ENCODE measurements at places on chromosomes 7 and 10.

DNA sequence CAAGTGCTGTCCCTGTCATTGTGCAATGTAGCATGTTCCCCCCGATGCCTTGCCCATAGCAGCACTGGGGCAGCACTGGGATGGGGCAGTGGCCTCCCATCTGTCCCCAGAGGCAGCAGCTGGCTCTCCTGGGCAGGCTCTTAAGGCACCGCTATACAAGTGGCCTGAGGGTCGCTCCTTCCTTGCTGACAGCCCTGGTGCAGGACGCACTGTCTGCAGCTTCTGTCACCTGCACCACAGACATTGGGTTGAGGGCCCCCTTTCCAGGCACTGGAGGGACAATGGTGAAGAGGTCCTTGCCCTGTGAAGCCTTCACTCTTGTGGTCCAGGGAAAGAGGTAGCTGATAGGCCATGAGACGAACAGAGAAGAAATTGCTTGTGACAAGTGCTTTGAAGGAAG is 10.6 kb downstream of the CPSF4 start:
- no peak for DNase-seq

DNA sequence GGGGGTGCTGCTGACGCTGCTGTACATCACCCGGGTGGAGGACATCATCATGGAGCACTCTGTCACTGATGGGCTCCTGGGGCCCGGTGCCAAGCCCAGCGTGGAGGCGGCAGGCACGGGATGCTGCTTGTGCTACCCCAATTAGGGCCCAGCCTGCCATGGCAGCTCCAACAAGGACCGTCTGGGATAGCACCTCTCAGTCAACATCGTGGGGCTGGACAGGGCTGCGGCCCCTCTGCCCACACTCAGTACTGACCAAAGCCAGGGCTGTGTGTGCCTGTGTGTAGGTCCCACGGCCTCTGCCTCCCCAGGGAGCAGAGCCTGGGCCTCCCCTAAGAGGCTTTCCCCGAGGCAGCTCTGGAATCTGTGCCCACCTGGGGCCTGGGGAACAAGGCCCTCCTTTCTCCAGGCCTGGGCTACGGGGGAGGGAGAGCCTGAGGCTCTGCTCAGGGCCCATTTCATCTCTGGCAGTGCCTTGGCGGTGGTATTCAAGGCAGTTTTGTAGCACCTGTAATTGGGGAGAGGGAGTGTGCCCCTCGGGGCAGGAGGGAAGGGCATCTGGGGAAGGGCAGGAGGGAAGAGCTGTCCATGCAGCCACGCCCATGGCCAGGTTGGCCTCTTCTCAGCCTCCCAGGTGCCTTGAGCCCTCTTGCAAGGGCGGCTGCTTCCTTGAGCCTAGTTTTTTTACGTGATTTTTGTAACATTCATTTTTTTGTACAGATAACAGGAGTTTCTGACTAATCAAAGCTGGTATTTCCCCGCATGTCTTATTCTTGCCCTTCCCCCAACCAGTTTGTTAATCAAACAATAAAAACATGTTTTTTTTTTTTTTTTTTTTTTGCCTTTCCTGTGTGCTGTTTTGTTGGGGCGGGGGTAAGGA is 55.8 kb downstream of the TSPAN15 start:
- DNase-seq = no peak

DNA sequence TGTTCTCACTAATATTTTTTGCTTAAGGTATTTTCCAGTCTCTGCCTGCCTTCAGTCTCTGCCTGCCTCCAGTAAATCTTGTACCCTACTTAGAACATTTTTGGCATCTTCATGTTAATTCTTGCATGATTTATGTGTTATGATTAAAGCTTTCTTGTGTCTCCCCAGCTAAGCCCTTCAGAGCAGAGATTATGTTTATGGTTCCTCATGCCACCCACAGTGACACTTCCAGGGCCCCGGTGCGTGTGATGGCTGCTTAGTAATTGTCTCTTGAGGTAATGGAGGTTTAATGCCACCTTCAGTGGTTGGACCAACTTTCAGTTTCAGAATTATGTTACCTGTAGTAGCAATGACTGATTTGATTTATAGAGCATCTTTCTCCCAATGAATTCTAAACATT is 70.6 kb upstream of the MET start:
- DNase-seq = no peak

DNA sequence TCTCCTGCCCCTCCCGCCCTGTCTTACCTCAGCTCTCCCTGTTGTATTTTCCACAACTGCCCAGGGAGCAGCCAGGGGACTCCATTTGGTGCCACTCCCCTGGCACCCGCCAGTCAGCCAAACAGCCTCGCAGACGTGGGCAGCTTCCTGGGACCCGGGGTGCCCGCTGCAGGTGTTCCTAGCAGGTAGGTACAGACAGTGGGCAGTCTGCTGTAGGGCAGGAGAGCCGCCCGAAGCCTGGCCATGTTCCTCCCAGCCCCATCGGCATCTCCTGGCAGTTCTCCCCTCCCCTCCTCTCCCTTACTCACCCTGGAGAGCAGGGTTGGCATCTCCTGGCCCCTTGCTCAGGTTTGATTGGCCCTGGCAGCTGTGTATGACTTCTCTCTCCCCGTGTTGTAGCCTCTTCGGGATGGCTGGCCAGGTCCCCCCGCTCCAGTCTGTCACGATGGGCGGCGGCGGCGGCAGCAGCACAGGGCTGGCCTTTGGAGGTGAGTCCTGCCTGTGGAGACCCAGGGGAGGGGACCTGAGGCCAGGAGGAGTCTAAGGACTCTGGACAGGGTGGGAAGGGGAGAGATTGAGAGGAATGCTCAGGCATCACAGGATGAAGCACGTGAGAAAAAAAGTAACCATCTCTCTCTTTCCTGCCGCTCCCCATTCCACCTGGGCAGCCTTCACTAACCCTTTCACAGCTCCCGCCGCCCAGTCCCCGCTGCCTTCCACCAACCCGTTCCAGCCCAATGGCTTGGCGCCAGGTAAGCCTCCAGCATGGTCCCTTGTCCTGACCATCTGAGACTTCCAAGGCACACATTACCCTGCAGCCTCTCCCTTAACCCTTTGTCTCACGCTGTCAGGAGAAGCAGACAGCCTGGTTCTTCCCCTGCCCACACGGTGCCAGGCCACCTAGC is 11.3 kb downstream of the SAP25 start:
- no peak for DNase-seq

DNA sequence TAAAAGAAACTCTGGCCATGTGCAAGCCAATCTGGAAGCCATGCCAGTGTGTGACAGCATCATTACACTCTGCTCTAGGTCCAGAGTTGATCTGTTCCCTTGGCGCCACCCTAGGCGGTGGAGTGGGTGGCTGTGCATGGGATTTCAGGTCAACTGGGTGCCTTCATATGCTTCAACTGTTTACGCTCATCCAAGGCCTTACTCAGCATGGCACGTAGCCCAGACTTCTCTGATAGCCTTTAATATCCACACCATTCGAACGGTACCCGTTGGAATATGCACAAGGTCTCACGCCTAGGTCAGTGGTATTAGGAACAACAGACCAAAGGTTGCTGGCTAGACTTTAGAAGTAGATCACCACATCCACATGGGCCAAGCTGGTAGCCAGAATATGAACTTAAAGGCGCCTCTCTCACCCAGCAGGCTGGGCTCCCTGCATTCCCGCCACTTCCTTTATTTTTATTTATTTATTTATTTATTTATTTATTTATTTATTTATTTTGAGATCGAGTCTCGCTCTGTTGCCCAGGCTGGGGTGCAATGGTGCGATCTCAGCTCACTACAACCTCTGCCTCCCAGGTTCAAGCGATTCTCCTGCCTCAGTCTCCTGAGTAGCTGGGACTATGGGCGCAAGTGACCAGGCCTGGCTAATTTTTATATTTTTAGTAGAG is 18.7 kb upstream of the ACHE start:
- DNase-seq = no peak

- no peak for DNase-seq
Measured at GRCh38 chr7:135843214-135843613, 94.6 kb upstream of the FAM180A start.

DNA sequence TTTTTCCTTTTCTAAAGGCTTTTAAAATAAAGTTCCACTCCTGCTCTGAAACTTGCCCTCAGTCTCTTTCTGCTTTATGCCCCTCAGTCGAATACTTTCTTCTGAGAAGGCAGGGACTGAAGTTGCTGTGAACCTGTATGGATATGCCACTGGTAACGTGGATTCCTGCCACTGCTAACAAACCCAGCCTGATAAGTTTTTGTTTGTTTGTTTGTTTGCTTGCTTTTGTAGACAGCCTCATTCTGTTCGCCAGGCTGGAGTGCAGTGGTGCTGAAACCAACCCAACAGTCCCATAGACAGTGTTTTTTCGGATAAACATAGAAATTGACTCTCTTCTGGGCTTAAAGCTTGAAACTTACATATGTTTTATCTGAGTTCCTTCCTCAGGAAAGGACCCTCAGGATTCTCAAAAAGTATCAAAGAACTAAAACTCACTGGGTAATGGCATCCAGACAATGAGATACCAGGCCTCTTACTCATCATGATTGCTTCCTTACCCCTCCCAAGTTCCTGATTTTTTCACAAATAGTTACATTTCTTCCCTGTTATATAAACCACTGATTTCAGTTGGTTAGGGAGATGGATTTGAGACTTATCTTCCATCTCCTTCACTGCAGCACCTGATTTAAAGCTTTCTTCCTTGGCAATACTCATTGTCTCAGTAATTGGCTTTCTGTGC is 273.6 kb downstream of the SDHAF3 start:
- no peak for DNase-seq

- DNase-seq = no peak
Measured at GRCh38 chr10:104487794-104488438, 134.3 kb downstream of the CFAP58 start.

All from neuronal stem cell (in vitro differentiated cells).